ENCODE measurements at places on chromosomes 2 and 18.

DNA sequence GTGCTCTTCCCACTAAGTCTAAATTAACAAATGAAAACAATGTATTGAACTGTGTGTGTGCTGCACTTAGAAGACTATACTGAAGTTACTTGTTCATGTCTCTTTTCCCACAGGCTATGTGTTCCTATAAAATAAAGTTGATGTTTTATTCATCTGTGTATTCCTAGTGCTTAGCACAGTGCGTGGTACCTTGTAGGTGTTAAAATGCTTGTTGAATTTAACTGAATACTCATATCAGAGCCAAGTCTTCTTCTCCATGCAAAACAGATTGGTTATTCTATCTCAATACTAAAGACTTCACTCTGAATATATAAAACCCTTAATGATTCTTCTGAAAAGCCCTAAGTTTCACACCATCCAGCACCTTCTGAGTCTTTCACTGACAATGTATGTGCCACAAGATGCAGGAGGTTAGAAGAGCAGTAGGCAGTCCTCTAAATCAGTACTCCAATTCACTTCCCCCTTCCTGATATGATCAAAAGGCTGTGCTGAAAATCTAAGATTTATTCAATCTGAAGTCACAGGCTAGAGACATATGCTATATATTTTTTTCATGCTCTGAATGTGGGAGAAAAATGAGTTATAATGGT, 231.7 kb upstream of the CCDC150 start:
- DNase-seq, result no peak

DNA sequence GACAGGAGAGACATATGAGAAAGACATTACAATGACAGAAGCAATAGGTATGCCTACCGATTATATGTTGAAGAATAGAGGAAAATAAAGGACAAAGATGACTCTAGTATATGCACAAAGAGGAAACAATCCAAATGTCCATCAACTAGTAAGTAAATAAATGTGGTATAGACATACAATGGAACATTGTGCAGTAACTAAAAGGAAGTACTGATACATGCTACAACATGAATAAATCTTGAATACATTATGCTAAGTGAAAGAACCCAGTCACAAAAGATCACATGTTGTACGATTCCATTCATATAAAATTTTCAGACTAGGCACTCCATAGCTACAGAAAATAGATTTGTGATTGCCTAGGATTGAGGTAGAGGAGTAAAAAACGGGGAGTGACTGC, 28.5 kb upstream of the PGAP1 start:
- no peak for DNase-seq

GRCh38 chr2:85913884-85914881, 25.4 kb upstream of the ST3GAL5 start:
- DNase-seq, result no peak

DNA sequence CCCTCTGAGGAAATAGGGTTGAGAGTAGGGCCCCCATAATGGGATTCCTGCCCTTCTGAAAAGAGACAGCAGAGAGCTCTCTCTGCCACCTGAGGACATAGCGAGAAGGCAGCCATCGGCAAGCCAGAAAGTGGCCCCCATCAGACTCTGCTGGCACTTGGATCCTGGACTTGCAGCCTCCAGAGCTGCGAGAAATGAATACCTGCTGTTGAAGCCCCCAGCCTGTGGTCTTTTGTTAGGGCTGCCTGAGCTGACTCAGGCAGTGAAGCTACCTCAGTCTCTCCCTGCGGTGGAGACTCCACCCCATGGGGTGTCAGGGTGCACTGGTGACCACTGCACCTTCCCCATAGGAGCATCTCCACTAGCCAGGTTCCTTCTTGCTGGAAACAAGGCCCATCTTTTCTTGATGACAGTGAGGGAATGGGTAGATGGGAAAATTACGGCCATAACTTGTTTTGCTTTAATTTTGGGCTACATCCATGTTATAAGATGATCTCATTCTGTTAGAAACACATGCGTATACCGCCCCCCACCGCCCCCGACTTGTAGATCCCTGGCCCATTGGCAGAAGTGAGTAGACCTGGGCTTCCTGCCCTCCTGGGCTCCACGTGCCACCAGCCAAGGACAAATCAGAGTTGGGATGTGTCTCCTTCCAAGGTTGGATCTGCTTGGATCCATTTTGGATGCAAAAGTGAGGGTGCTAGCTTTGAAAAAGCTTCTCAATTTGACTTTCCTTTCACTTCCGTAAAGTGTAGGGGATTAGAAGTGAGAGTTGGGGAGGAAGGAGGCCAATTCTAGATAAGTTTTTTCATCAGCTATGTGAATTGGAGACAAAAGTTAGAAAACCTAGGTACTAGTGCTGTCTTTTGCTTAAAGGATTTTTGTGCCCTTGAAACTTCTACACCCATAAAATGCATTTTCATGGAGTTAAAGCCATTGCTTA, 42.9 kb downstream of the NCK2 start:
- no peak for DNase-seq

DNA sequence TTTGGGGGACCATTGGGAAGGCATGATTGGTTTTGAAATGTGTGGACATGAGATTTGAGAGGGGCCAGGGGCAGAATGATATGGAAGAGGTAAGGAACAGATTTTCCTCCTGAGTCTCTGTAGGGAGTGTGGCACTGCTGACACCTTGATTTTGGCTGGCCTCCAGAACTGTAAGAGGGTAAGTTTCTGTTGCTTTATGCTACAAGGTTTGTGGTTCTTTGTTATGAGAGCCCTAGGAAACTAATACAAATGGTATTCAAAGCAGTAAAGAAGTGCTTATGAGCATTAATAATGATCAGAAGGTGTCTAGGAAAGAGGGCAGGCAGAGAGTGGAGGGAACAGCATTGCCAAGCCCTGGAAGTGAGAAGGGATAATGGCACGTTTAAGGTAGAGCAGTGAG, 574.3 kb upstream of the NXPH2 start:
- DNase-seq, result no peak

DNA sequence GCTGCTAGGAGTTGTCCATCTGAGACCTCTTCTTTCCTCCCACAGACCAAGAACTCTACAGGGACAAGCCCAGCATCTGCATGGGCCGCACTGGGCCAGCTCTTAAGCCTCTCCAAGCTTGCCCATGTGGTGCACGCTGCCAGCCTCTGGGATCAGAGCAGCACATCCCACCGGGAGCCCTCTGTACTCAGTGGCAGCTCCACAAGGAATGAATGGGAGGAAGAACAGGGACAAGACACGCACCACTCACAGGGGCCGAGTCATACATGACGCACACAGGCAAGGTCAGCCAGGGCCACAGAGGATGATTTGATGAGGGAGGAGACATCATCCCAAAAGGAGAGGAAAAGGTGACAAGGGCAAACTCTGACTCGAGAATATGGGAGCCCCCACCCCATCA, 268.3 kb downstream of the KLHL29 start:
- no peak for DNase-seq

GRCh38 chr2:232894746-232895145, 24.7 kb downstream of the SNORC start:
- no peak for DNase-seq

DNA sequence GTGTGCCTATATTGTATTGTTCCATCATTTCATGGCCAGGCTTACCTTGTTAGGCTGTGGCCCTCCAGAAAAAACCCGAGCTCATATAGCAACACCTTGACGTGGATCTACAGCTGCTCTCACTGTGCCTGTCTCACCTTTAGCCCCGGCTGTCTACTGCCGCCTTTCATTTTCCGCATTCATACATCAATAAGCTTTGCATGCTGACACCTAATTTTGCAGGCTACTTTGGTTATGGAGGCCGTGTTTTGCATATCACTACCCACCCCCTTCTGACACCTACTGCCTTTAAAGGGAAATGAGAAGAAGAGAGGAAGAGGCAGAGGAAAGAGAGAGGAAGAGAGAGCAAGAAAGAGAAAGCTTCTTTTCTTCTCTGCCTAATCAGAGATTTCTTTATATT, 702.9 kb downstream of the BCL11A start:
- no peak for DNase-seq

DNA sequence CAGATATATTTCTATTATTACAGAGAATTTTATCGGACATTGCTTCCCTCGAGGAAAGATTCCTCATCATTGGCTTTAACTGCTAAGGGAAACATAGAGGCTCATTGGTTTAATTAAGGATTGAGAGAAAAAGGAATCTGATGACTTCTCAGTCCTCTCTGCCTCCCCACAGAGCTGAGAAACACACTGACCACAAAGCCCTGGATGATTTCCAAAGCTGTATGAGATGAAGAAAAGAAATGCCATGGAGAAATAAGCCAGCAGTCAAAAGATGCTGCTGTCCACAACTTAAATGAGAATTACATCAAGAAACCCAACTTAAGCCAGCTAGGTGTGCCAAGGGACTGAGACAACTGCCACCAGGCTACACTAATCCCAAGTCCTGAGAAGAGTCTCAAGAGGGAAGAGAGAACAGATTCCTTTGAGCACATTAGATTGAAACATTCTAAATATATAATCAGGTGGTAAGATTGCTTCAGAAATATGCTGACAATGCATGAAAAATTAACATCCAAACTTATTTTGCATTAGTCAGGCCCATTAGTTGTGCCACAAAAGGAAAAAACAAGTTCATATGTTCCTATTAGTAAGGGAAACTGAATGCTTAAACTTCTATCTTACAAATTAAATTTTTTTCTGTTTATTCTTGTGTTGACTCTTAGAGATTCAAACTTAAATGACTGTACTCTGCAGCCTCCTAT, 308.1 kb upstream of the CYRIA start:
- peak; percentile 63 for DNase-seq

GRCh38 chr2:38653380-38653714, 12.6 kb upstream of the GALM start:
- DNase-seq, result no peak

GRCh38 chr2:225318440-225318839, 81.1 kb upstream of the NYAP2 start:
- DNase-seq, result no peak

GRCh38 chr2:217652761-217653639, 349.8 kb downstream of the TNS1 start:
- DNase-seq, result peak; percentile 80

GRCh38 chr2:66235428-66235827, 199.5 kb upstream of the MEIS1 start:
- no peak for DNase-seq

DNA sequence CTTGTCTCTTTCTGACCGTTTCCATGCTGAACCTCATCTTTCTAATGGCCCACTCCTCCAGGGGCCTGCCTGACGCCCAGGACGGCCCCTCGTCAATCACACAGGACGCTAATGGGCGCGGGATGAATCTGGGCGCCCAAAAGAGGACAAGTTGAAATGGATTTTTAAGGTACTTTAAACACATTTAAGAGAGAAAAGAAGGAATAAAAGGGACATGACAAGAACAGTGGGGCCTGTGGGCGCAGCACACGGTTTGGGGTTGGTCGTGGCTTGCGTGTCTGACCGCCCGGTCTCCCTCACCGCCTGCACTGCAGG, 607 bp upstream of the UBE2F start:
- no peak for DNase-seq

GRCh38 chr2:235614176-235614860, 120.5 kb downstream of the AGAP1 start:
- DNase-seq, result no peak

- DNase-seq, result no peak
Observed at GRCh38 chr2:106057206-106057605, 136.9 kb downstream of the UXS1 start.

GRCh38 chr2:17362956-17363355, 155.3 kb downstream of the RAD51AP2 start:
- DNase-seq, result no peak

DNA sequence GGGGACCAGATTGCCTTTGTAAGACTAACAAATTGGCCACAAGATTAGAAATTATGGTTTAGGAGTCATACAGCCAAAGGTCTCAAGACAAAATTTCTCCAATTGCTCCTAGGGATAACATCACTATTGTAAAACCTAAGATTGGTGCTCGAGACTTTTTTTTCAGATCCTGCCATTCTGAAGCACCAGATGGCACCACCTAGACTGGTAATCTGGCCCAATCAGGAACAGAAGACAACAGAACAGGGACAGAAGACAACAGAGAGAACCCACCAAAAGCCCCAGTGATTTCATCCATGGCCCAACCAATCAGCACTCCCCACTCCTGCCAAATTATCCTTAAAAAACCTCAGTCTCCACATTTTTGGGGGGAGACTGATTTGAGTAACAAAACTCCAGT, 66.8 kb downstream of the LINC00305 start:
- no peak for DNase-seq

GRCh38 chr2:39743269-39743776, 35.7 kb downstream of the THUMPD2 start:
- DNase-seq, result peak; percentile 69

DNA sequence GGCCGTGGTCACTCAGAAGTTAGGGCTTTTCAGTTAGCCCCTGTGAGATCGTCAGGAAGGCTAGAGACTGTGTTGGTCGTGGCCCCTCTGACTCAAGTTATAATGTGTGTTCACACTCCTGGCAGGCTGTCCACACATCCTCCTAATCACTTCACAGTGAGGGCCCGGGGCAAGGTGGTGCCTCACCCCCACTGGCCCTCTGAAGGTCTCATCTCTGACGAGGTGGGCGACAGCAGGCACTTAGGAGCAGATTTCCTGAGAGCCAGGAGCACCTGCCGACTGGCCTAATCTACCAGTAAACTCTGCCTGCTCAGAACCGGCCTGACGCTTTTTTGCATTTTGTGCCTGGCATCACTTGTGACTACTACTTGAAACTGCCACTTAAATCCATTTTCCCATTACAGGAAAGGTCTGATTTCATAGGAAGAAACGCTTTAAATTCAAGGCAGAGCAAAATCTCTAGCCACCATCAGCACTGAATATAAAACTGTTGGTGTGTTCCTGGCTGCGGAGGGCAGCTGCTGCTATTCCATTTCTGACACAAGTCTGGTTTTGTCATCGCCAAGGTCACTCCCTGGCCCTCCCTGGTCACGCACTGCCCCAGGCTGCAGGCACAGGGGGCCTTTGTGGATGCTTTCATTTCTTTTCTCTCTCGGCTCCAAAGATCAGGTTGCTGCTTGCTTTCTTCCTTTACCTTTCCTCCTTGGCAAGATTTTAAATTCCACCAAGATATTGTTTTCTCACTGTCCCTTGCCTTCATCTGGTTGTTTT, 48.0 kb downstream of the RAB12 start:
- no peak for DNase-seq

- DNase-seq, result peak; percentile 88
Observed at GRCh38 chr2:36561237-36561944, 36.6 kb downstream of the FEZ2 start.

GRCh38 chr2:70775141-70775540, 7.1 kb upstream of the ADD2 start:
- DNase-seq, result no peak

- no peak for DNase-seq
Observed at GRCh38 chr2:206727287-206727686, 9.1 kb upstream of the DYTN start.

DNA sequence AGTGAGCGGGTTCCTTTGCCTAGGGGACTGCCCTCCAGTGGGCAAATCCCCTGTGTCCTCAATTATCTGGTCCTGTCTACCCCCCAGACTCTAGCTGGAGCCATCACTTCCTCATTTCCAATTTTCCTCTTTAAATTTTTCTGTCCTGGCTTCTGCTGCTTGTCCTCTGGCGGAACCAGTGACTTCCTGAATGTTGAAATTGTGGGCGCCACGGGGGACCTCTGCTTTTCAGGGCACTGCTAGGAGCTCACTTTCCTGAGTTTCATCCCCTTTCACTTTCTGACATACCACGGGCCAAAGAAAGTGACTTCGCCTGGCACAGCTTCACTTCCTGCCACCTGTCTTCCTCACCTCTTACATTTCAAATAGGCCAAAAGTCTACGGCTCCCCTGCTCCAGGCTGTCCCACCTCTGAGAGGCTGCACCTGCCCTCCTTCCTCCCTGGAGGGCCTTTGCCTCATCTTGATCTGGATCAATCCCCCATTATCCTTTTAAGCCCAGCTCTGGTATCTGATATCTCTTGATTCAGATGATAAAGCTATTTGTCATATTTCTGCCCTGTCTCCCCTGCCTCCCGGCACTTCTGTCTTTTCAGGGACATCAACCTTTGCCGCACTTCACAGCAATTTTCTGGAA, 1.4 kb upstream of the MARCO start:
- DNase-seq, result no peak
